T47D (cell line): ENCODE measurements at places on chromosomes 12 and 14.

DNA sequence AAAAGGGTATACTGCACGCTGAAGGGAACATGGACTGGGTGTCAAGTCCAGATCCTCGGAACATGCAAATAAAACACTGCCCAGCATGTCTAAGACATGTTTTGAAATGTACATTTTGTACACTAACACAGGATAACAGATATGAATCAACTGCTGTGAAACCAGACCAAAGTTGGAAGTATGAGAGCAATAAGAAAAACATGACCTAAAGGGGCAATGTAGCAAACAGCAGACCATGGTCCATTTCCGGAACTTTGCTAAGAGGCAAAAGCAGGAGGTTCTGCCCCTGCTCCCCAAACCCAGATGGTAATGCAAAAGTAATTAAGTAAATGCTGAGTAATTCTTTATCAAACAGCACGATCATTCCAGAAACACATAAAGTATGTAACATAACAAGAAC lies 125.2 kb downstream of the SLC25A21 start:
- DNase-seq: no peak

GRCh38 chr12:34597548-34598351 lies 575.5 kb downstream of the ALG10 start:
- DNase-seq: no peak

- DNase-seq: no peak
These were observed 156.5 kb upstream of the RMST start for GRCh38 chr12:97306147-97306546.

GRCh38 chr12:123141615-123142517 lies 9.0 kb downstream of the PITPNM2 start:
- no peak for DNase-seq

DNA sequence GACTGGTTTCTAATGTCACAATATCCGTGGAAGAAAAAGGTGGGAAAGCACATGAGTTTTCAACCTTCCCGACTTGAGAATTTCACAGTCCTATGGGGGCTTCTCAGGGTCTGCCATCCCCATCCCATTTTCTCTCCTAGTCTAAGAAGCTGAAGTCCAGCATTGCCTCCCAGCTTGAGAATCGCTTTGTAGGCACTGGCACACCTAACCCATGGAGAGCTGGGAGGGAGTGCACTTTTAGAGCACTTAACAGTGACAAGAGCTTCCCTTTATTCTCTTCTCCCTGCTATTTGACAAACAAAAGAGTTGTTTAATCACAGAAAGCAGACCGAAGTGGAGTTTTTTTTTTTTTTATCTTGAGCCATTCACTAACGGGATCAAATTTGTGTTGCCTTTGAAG lies 22.8 kb upstream of the SRRM4 start:
- no peak for DNase-seq

DNA sequence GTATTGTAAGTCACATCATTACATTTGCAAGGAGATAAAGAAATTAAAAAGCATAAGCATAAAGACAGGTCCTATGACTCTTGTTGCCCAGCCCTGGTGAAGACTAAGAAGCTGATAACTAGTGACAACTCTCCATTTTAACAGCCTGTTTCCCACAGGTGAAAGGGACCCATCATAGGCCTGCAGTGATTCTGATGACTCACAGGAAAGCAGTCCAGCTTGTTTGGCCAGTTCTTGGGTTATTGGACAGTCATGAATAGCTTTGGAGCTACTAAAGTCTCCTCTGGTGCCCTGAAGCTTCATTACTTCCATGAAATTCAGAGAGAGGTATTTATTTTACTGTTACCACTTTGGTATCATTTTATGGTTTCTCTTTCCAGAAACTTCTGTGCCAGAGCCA lies 55.5 kb upstream of the DYRK2 start:
- peak; percentile 95 for DNase-seq

DNA sequence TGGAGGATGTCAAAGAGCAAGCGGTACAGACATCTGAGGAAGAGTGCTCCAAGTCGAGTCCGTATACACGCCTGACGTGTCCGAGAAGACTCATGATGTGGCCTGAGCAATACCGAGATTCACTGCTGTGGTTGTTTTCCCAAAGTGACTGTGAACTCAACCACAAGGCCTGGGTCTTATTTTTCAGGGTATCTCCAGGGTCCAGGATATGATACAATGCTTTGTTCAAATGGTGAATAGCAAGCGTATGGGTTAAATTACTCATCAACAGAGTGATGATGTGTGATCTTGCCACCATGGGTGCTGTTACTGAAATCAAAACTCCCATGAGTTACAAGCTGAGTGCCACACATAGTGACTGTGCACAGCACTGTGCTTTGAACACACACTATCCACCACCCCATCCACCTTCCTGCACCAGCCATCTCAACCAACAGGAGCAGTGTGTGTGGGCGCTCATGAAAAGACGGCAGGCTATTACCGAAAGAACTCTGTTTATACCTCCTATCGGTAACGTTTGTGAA lies 109.6 kb downstream of the BCAT1 start:
- DNase-seq: no peak

- DNase-seq: peak; percentile 83
These were observed 1108.8 kb upstream of the SEL1L start for GRCh38 chr14:82642425-82642824.

DNA sequence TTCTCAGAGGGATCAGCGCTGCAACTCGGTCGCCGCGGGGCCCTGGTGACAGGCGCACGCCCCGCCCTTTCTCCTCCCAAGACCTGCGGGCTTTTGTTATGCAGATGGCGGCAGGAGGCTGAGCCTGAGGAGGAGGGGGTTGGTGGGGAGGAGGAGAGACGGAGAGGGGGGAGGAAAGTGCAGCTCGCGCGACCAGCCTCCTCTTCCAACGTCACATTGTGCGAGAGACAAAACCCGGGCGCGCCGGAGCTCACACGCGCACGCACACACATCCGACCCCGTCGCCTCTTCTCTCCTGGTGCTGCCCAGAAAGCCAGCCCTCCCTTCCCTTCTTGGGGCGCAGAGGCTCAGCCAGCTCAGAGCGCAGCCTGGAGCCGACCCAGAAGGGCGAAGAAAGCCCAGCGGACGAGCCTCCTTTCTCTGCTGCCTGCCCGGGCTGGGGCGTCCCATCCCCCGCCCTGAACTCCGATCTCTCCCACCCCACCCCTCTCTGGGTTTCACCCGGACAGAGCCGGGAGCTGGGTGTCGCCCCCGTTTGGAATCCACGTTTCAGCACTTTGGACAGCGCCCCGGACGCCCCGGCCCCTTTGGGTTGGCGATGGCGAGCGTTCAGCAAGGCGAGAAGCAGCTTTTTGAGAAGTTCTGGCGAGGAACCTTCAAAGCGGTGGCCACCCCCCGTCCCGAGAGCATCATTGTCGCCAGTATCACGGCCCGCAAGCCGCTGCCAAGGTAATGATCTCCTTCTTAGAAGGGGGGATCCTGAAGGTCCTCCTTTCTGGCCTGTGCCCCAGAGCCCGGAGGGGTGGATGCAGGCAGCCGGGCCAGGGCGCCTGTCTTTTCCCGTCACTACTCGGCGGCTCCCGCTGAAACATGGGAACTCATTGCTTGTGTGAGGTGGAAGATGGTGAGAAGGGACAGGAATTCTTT lies at the start of gene SRRM4:
Gene SRRM4, plus strand, starts transcription at position 257 of the 927 bp plus-strand sequence. Its CDS starts 342 bp downstream, at position 599.
- DNase-seq: no peak

- DNase-seq: no peak
These were observed 128.0 kb downstream of the NUAK1 start for GRCh38 chr12:106010741-106011140.

- DNase-seq: peak; percentile 76
These were observed 48.7 kb upstream of the LALBA start for GRCh38 chr12:48618541-48618940.

GRCh38 chr14:33356181-33356580 lies 417.5 kb downstream of the NPAS3 start:
- DNase-seq: no peak

DNA sequence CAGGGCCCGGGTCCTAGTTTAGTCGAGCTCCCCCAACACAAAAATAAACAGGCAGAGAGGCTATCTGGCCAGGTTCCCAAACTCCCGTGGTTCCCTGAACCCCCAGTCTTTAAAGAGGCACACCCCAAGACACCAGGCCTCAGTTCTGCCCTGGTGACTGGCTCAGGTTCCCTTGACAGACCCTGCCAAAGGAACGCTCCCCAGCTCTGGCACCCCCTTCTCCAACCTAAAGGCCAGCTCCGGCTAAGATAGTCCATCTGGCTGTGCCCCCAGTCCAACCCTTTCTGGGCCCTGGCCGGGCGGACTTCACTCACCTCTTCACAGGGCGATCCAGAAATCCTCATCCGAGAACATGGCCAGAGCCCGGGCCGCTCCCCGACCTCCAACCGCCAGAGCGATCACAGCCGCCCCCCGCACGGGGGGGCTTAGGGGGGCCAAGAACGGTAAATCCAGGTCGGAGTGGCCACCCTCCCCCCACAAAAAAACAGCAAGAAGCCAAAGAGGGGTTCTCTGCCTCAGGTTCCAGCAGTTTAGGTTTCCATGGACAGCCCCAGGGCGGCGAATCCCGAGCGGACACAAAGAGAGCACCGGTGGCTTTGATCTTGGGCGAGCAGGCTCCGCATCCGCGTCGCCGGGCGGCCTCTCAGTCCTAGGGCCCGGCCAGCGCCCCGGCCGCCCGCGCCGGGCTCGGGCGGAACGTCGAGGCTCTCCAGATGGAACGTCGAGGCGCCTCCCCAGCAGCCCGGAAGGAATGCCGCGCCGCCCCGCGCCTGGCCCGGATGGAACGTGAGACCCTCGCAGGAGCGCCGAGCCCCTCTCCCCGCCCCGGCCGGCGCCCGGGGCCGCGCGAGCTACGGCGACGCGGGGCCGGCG lies 1.1 kb downstream of the KMT2D start:
- peak; percentile 35 for DNase-seq

DNA sequence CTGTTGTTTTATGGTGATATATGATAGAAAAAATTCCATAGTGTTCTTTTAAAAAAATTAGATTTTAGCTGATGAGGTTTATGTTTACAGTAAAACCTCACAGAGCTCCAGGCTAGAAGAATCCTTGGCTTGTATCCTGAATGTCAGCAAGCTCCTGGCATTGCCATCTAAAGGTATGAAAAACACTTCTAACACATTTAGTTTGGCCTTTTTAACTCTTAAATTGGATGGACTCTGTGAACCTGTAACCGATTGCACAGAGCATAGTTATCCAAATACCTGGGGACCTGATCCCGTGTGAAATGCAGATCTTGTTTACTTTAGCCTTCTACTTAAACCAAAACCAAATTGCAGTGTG lies 241.1 kb upstream of the DCN start:
- DNase-seq: peak; percentile 95

GRCh38 chr12:124392667-124393413 lies 97.9 kb downstream of the RFLNA start:
- DNase-seq: peak; percentile 74

DNA sequence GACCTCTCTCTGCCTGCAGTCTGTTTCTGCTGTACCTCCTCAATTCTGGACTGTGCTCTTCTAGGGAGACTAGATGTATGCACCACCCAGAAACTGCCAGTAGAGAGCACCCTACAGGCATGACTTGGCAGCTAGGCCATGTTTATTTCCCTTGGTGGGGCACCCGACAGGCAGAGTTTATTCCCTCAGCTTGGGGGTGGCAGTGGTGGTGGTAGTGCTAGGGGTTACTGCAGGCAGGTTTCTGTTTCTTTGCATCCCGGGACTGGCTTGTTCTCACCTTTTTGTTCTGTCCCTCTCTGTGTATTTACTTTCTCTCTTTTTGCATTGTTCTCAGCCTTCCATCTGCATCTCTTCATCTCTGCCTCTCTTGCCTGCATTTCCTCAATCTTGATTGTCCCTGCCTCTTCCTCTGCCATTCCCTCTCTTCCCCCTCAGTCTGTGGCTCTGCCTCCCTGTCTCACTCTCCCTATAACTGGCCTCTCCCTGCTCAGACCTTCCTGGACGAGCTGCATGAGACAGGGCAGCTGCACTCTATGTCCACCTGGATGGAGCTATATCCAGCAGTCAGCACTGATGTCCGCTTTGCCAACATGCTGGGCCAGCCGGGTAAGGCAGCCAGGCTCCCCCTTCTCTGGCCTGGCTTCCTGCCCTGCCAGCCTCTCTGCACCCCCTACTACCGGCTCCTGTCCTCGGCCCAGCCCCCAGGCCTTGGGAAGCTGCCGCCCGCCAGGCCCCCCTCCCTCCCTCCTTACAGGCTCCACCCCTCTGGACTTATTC lies 13.8 kb downstream of the PRPF40B start:
- peak; percentile 74 for DNase-seq

- DNase-seq: peak; percentile 65
These were observed 13.2 kb downstream of the PLBD1 start for GRCh38 chr12:14554281-14555007.

DNA sequence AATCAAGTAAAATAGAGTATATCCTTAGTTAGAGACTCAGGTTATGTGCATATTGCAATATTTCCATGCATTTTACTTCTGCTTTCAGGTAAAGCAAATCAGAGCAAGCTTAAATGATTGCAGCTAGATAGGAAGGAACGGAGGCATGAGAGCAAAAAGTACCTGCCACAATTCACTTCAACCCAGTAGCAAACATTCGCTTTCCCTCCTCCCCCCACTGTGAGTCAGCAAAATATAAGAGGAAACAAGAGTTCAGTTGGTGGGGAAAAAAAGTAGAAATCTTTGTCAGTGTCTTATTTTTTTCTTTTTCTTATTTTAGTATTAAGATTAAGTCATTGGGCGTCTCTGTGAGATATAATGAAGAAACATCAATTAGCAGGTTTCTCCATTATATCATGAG lies 475.4 kb downstream of the NPAS3 start:
- no peak for DNase-seq

- no peak for DNase-seq
These were observed 12.8 kb downstream of the CFAP73 start for GRCh38 chr12:113162102-113163029.

DNA sequence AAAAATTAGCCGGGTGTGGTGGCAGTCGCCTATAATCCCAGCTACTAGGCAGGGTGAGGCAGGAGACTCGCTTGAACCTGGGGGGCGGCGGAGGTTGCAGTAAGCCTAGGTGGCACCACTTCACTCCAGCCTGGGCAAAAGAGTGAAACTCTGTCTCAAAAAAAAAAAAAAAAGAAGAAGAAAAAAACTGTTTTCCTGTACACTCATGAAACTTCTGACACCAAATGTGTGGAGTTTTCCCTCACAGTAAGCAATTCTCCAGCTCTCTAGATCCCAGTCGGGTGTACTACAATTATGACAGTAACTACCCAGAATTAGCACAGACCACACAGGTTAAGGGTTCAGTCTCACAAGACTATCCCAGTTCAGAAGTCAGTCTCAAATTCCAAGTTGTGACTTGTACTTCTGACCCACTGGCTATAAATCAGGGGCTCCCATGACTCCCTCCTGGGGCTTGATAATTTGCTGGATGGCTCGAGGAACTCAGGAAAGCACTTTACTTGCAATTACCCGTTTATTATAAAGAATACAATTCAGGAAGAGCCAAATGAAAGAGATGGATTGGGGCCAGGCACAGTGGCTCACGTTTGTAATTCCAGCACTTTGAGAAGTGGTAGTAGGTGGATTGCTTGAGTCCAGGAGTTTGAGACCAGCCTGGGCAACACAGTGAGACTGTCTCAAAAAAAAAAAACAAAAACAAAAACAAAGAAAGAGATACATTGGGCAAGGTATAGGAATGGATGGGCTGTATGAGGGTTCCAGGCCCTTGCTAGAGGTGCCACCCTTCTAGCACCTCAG lies 12.4 kb upstream of the ARF6 start:
- DNase-seq: no peak
